Hepatocyte (in vitro differentiated cells): ENCODE measurements at places on chromosomes 2 and 18. TPM values are rescaled to one million over a fixed set of nuclear protein-coding genes. Genes with fewer than 3 reads are reported as not detected.

CXCR1 gene
- not detected in 2 replicates for total RNA-seq

EPB41L3 gene
- total RNA-seq: 24.5 and 31.7 TPM in 2 replicates

GRCh38 chr2:121064186-121064585, 220.8 kb downstream of the TFCP2L1 start:
- H3K27ac ChIP-seq: no peak overlapping the region
- H3K27me3 ChIP-seq: peaks cover 19% of the 10 kb centered on the region
- no peaks in the 10 kb centered on the region for H3K4me1 ChIP-seq
- no peaks in the 10 kb centered on the region for H3K36me3 ChIP-seq
- no peak for DNase-seq
- H3K4me3 ChIP-seq: no peak overlapping the region

DNA sequence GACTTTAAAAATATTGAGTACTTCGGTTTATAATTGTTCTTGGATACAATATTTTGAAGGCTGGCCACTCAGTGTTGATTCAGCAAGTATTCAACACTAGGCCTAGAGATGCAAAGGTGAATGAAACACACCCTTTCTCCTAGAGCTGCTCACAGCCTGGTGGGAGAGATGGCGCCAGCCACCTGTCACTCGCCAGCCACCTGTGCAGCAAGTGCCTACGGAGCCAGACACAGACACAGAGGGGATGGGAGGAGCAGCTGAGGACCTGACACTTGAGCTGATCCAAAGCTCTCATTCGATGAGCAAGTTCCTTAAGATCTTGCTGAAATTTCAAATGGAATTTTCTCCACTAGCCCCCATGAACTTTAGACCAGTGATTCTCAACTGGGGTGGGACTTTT, 151.1 kb upstream of the RIOK3 start:
- peaks cover 7% of the 10 kb centered on the region for H3K4me1 ChIP-seq
- no peaks in the 10 kb centered on the region for H3K27me3 ChIP-seq
- no peaks in the 10 kb centered on the region for H3K36me3 ChIP-seq

HTR2B gene
- 0.73 and 0.80 TPM in 2 replicates for total RNA-seq

GRCh38 chr2:58476556-58476955, 235.4 kb upstream of the FANCL start:
- no peak overlapping the region for H3K27ac ChIP-seq
- no peak overlapping the region for H3K4me3 ChIP-seq
- no peaks in the 10 kb centered on the region for H3K36me3 ChIP-seq
- H3K27me3 ChIP-seq: no peaks in the 10 kb centered on the region
- H3K4me1 ChIP-seq: no peaks in the 10 kb centered on the region

- no peak overlapping the region for H3K4me3 ChIP-seq
- H3K27me3 ChIP-seq: no peaks in the 10 kb centered on the region
- no peak for DNase-seq
- no peaks in the 10 kb centered on the region for H3K4me1 ChIP-seq
- no peaks in the 10 kb centered on the region for H3K36me3 ChIP-seq
- H3K27ac ChIP-seq: no peak overlapping the region
Measured at GRCh38 chr2:72576459-72576858, 249.4 kb downstream of the EXOC6B start.

DNA sequence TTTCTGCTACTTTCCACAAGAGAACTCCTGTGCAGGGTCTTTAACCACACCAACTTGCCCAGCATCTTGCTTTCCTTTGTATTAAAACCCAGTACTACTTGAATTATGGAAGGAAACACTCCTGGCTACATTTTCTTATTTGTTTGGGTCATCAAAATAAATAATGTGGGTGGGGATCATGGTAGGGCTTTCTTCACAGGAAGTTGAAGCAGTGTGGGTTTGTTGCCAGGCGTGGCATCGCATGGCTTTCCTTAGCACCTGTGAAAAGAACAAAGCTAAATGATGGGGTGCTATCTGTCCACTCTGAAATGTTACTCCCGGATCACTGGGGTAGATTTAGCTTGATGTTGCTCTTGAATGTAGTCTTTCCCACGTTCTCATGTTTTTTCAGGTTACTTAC, 18.7 kb downstream of the ARHGAP25 start:
- DNase-seq: no peak
- no peaks in the 10 kb centered on the region for H3K36me3 ChIP-seq
- H3K4me1 ChIP-seq: peaks cover 5% of the 10 kb centered on the region
- H3K27me3 ChIP-seq: no peaks in the 10 kb centered on the region
- H3K4me3 ChIP-seq: no peak overlapping the region
- H3K27ac ChIP-seq: no peak overlapping the region

DNA sequence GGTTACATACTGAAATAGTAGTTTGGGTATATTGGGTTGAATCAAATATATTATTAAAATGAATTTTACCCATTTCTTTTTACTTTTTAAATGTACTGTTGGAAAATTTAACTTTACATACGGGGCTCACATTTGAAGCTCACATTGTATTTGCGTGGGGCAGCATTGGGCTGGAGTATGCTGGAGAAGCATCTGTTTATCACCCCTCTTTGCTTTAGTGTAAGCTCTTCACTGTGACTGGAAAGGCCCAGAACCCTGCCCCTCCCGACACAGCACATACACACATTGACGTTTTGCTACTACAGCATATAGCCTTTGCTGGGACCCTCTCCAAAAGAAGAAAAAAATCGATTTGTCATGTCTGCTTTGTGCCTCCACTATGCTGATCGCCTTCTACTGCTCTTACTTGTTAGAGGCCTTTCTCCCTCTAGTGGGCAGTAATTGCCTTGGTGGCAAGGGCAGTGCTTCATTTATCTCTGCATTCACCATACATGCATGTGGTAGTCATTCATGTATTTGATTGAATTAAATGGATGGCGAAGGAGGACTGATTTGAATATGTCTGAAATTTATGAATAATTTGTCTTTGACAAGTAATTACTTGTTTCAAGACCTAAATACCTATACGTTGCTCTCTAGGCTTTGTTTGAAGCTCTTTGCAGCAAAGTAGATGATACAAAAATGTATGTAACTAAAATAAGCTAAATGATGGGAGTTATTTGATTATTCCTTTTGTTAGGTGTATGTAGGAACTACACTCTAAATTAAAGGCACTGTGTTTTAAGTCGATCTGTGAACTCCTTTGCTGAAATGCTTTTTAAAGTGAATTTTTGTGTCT, 37.4 kb downstream of the VAPA start:
- no peaks in the 10 kb centered on the region for H3K36me3 ChIP-seq
- no peak overlapping the region for H3K27ac ChIP-seq
- no peaks in the 10 kb centered on the region for H3K4me1 ChIP-seq
- no peak overlapping the region for H3K4me3 ChIP-seq

KLHL41 gene
- total RNA-seq: 1.8 and 2.0 TPM in 2 replicates

CYRIA gene
- total RNA-seq: 1.5 and 1.8 TPM in 2 replicates

TPO gene
- not detected in 2 replicates for total RNA-seq

DNA sequence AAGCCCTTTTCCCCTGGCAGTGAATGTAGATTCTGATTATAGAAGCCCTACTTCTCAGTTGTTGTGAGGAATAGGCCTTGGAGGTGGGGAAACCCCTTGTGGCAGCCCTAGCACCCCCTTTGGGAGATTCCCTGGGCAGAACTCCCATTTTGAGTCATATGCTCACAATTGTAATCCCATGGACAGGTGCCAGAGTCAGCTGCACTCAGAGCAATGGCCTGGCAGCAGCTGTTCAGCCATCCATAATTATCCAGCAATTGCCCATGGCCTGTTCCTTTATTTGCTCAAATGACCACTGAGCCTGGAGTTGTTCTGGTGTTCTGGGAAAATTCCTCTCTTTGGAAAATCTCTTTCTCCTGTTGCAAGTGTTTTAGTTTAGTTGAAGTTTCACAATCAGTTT, 71.7 kb downstream of the PTRHD1 start:
- no peak overlapping the region for H3K4me3 ChIP-seq
- H3K4me1 ChIP-seq: peaks cover 4% of the 10 kb centered on the region
- H3K36me3 ChIP-seq: no peaks in the 10 kb centered on the region

APLF gene
- total RNA-seq: 4.9 and 5.0 TPM in 2 replicates

CCDC150 gene
- total RNA-seq: 5.5 and 6.2 TPM in 2 replicates

FAM237A gene
- total RNA-seq: not detected in 2 replicates

DNA sequence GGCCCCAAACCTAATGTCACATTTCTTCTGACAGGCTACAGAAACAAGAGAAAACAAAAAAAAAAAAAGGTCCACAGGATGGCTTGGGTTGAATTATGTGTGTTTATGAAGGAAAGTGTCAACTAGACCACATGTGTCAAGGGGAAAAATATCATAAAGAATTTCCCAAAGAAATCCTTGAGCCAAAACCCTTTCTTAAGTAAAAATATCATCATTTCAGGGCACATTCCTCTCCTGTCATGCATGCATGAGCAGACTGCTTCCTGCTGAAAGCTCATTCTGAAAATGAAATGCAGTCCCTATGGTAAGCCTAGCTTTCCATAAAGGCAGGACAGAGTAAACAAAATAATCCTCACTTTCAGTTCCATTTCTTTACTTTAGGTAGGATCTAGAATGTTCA, 85.7 kb upstream of the RBBP8 start:
- H3K27me3 ChIP-seq: no peaks in the 10 kb centered on the region
- no peak overlapping the region for H3K27ac ChIP-seq
- H3K4me3 ChIP-seq: no peak overlapping the region
- no peaks in the 10 kb centered on the region for H3K36me3 ChIP-seq

- no peak overlapping the region for H3K27ac ChIP-seq
- DNase-seq: no peak
- H3K27me3 ChIP-seq: no peaks in the 10 kb centered on the region
- H3K36me3 ChIP-seq: no peaks in the 10 kb centered on the region
- no peak overlapping the region for H3K4me3 ChIP-seq
Measured at GRCh38 chr2:127630096-127630863, 15.7 kb upstream of the GPR17 start.

SCYGR6 gene
- total RNA-seq: not detected in 2 replicates

GRCh38 chr2:128386066-128386465, 67.4 kb upstream of the HS6ST1 start:
- H3K27me3 ChIP-seq: no peaks in the 10 kb centered on the region
- H3K4me1 ChIP-seq: peaks cover 18% of the 10 kb centered on the region
- H3K4me3 ChIP-seq: no peak overlapping the region
- H3K36me3 ChIP-seq: no peaks in the 10 kb centered on the region
- DNase-seq: no peak

SCYGR5 gene
- not detected in 2 replicates for total RNA-seq

GRCh38 chr18:47075098-47075883, 39.9 kb upstream of the ELOA2 start:
- peak; percentile 28 for DNase-seq
- no peak overlapping the region for H3K4me3 ChIP-seq
- no peaks in the 10 kb centered on the region for H3K27me3 ChIP-seq
- peaks cover 14% of the 10 kb centered on the region for H3K4me1 ChIP-seq
- no peak overlapping the region for H3K27ac ChIP-seq

GRCh38 chr2:45938649-45939511, 287.4 kb downstream of the PRKCE start:
- H3K4me3 ChIP-seq: no peak overlapping the region
- H3K27ac ChIP-seq: peak overlapping the region; percentile 86
- H3K4me1 ChIP-seq: peaks cover 32% of the 10 kb centered on the region
- no peaks in the 10 kb centered on the region for H3K36me3 ChIP-seq

KCNIP3 gene
- total RNA-seq: 2.1 and 6.1 TPM in 2 replicates

- H3K36me3 ChIP-seq: no peaks in the 10 kb centered on the region
- H3K27me3 ChIP-seq: no peaks in the 10 kb centered on the region
- H3K4me3 ChIP-seq: no peak overlapping the region
- DNase-seq: no peak
- H3K27ac ChIP-seq: peak overlapping the region; percentile 2
- H3K4me1 ChIP-seq: peaks cover 18% of the 10 kb centered on the region
Measured at GRCh38 chr2:109325570-109325969, 196.6 kb downstream of the SH3RF3 start.

DNA sequence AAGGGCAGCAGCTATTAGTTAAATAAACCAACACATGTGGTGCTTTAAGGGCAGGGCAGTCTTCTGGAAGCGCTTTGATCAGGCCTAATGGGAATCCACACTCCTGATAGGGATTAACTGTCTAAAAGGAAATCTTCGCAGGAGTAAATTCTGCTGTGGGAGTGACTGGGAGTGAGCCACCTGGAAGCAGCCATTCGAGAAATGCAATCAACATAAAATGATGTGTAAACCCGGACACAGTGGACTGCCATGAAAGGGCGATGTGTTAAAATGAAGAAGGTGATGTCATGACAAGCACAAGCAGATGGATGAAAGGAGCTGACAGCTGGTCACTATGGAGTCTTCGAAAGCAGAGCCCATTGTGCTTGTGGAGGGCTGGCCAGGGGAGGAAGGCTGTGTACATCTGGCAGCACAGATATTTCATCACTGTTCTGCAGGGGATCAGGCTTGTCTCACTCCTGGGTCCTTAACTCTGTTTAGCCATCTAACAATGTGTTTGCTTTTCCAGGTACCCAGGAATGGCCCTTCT, 24.8 kb upstream of the GALNT14 start:
- H3K4me3 ChIP-seq: no peak overlapping the region
- no peaks in the 10 kb centered on the region for H3K36me3 ChIP-seq
- H3K27ac ChIP-seq: no peak overlapping the region
- peaks cover 17% of the 10 kb centered on the region for H3K27me3 ChIP-seq
- no peak for DNase-seq
- no peaks in the 10 kb centered on the region for H3K4me1 ChIP-seq

DNA sequence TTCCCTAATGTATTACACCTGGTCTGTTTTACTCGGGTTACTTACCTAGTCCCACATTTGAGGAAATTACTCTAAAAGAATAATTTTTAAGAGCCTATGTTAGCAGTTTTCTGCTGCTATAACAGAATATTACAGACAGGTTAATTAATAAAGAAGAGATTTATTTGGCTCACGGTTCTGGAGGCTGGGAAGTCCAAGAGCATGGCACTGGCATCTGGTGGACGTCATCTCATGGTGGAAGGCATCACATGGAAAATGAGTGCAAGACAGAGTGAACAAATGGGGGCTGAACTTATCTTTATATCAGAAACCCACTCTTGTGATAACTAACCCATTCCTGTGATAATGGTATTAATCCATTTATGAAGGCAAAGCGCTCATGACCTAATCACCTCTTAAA, 12.8 kb upstream of the GLS start:
- H3K27ac ChIP-seq: no peak overlapping the region
- peaks cover 10% of the 10 kb centered on the region for H3K4me1 ChIP-seq
- no peaks in the 10 kb centered on the region for H3K36me3 ChIP-seq
- no peak for DNase-seq
- H3K4me3 ChIP-seq: no peak overlapping the region
- H3K27me3 ChIP-seq: no peaks in the 10 kb centered on the region

GRCh38 chr2:33272001-33272400, 204.4 kb upstream of the RASGRP3 start:
- H3K36me3 ChIP-seq: no peaks in the 10 kb centered on the region
- no peak for DNase-seq
- H3K27me3 ChIP-seq: no peaks in the 10 kb centered on the region
- no peak overlapping the region for H3K4me3 ChIP-seq
- H3K27ac ChIP-seq: no peak overlapping the region
- H3K4me1 ChIP-seq: no peaks in the 10 kb centered on the region

- peak overlapping the region; percentile 97 for H3K27ac ChIP-seq
- H3K27me3 ChIP-seq: no peaks in the 10 kb centered on the region
- no peaks in the 10 kb centered on the region for H3K36me3 ChIP-seq
- DNase-seq: peak; percentile 76
Measured at GRCh38 chr2:230713331-230714135, 891 bp downstream of the CAB39 start.

ZNF407 gene
- 12.4 and 13.4 TPM in 2 replicates for total RNA-seq

DNA sequence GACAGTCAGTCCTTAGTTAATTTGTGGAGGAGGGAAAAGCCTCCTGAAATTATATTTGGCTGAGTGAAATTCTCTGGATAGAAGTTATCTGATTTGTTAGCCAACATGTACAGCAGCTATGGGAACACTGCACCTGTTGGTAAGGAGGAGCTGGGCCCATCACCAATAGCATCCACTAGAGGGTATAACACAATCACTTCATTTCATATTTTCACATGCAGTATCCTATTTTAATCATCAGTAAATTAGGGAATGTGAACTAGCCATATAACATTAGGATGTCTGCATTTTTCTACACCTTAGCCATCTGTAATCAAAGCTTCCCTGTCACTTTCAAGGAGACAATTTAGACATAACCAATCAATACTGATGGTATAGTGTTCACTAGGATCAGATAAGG, 818.4 kb upstream of the CDH2 start:
- H3K27ac ChIP-seq: no peak overlapping the region
- no peaks in the 10 kb centered on the region for H3K36me3 ChIP-seq
- H3K4me3 ChIP-seq: no peak overlapping the region
- H3K27me3 ChIP-seq: no peaks in the 10 kb centered on the region
- H3K4me1 ChIP-seq: no peaks in the 10 kb centered on the region
